ENCODE measurements at places on chromosomes 4 and X.

- DNase-seq: no peak
Observed at GRCh38 chrX:49257846-49258748, 6.4 kb downstream of the FOXP3 start.

- DNase-seq: no peak
Observed at GRCh38 chrX:39716401-39716800, 381.4 kb downstream of the BCOR start.

GRCh38 chr4:26503427-26503826 is 13.1 kb upstream of the CCKAR start:
- DNase-seq: no peak

DNA sequence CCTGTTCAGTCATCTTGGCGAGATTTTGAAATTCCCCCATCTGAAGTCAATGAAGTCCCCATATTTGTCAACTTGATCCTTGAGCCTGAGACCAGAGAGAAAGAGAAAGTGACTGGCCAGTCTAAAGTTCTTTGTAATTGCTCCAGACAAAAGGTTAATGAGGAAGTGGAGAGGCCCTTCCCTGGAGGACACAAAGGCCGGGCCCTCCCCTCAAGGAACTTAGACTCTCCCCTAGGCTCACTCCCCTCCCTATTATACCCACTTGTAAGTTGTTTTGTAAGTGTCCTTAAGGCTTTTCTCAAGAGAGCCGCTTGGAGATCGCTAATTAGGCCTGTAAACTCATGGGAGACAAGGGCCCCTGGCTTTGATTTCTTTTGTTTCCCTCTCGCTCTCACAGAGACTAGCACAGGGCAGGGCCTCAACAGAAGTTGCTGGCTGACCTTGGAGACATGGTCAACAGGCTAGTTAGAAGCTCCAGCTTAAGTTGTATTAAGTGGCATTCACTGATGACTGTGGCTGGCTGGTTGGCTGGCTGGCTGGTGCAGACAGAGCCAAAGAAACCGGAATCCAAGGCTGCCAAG is 20.3 kb upstream of the GPC4 start:
- no peak for DNase-seq

GRCh38 chr4:67160394-67160793 is 384.9 kb downstream of the CENPC start:
- DNase-seq: no peak

DNA sequence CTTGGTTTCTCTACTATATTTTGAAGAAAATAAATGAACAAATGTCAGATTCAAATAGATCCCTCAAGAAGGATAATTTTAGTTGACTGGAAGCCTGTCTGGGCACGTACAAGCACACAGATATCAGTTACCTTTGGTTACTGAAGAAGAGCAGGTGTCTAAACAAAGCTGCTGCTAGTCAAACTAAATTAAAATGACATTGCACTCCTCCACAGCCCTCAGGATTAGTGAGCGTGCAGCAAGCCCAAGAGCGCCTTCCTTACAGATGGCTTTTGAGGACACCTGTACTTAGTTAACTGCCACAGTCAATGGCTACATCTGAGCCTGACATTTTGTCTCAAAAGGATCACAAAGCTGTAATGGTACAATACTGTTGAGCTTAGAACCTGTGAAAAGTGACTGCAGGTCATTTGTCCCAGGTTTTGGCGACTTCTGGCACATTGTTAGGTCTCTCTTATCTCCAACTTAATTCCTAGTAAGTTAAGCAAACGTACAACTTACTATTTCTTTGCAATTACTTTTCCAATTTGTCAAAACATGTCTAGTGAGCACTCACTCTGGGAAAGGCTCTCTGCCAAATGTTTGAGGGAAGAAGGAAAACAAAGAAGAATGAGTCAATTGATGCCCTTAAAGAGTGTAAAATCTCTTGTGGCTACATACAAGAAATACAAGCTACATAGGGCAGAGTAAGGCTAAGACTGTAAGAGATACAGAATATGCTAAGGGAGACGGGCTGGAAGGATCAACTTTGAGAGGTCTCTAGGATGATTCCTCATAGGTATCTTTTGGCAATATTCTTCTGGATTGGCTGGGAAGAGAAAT is 25.6 kb upstream of the DAPP1 start:
- peak; percentile 13 for DNase-seq

DNA sequence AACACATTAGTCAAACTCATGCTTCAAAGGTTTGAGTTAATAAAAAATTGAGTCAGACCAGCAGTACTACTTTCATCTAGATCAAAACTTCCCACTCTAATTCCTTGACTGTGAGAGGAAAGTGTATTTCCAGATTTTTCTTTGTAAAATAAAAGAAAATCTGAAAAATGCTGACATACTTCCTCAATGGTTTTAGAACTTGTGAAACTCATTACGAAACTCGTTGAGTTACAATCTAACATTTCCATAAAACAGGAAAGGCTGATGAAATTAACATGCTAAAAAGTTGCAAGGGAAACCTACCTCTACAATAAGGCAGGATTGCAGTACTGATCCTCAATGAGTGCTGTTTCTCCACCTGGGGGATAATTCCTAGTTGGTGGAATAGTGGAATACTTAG is 217.8 kb upstream of the HCCS start:
- peak; percentile 3 for DNase-seq

DNA sequence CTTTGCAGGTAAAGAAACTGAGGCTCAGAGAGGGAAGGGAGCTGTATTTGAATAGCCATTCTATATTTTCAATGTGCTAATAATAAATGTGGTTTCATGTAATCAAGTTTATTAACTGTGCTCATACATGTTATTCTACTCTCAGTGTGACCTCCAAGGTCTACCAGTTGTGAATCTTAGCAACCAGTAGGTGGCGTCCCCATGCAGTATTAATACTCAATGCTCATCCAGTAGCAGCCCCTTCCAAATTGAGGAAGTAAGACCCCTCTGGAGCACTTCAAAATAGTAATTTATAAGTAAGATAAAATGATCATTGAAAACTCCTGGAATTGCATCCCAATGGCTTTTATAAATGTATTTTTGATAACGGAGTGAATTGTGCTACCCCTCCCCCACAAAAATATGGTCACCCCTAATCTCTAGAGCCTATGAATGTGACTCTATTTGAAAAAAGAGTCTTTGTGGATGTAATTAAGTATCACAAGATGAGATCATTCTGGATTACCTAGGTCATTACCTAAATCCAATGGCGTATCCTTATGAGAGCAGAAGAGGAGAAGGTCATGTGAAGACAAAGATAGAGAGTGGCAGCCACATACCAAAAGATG is 20.4 kb upstream of the SEPSECS start:
- peak; percentile 57 for DNase-seq

DNA sequence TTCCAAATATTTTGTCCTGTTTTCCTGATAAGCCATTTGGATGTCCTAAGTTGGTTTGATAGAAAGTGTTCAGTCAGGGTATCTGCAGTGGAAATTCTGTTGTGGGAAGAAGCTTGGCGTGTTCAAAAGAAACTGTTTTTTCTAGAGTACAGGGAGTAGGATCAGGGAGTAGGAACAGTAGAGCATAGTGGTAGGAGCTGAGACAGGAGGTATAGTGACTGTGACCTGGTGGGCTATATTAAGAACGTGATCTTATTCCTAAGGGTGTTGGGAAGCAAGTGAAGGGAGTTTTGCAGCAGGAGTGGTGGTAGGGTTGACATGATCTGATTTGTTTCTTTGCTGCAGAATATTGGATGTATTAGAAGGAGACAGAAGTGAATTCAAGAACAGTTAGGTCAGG is 348.2 kb downstream of the BMPR1B start:
- no peak for DNase-seq

- DNase-seq: no peak
Observed at GRCh38 chr4:170697045-170697444, 607.3 kb upstream of the AADAT start.

GRCh38 chrX:136635235-136635634 is 12.7 kb upstream of the CD40LG start:
- no peak for DNase-seq

GRCh38 chr4:88854481-88854880 is 156.9 kb upstream of the NAP1L5 start:
- no peak for DNase-seq

DNA sequence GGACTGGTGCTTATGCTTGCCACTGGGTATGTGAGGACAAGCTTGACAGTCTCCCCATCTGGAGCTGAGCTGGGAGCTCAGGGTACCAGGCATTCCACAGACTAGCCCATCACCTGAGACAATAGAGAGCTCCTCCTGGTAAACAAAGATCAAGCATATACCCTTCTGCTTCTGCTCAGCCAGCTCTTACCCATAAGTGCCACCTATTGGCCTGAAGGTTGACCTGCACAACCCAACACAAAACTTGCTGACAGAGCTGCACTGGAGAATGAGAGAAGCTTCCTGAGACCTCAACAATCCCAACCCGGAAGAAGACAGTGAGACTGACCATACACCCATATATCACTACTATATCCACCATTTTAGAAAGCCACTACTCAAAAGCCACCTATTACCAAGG is 1049.2 kb upstream of the INTU start:
- DNase-seq: peak; percentile 11

DNA sequence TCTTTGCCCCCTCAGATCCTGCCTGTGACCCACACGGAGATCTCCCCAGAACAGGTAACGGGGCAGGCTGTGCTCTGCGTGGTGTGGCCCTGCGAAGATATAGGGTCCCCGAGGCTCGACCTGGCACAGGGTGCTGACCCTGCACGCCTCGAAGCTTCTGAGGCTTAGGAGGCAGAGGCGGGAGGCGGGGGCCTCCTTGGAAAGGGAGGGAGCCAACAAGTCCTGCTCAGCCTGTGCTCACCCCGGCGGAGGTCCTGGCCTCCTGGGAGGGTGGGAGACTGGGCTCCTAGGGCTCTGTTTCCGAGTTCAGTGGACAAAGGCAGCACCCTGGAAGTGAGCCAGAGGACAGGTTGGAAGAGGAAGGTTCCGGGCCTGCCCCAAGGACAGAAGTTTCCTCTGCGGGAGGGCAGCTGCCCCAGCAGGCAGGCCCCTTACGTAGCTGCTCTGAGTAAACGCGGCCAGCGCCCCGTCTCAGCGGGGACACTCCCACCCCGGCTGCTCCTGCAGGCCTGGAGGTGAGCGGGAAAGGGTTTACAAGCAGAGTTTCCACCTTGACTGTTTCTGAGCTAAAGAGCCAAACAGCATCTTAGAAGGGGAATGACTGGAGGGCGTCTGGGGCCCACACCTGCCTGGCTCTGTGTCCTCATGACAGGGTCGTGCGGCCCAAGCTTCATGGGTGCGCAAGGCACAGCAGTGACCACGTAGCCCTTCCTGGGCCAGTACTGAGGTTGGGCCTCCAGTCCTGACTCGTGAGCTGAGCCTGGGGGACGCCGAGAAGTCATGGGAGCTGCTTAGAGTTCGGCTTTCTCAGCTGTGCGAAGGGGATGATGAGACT is 16.1 kb downstream of the TMEM175 start:
- no peak for DNase-seq
